Stimulated activated CD4-positive, alpha-beta T cell treated with anti-CD3 and anti-CD28 coated beads, Interleukin-1b, Interleukin-23, amount 100 ng/mL, for 1 hour (primary cell): ENCODE measurements at places on chromosomes 11 and 22.

DNA sequence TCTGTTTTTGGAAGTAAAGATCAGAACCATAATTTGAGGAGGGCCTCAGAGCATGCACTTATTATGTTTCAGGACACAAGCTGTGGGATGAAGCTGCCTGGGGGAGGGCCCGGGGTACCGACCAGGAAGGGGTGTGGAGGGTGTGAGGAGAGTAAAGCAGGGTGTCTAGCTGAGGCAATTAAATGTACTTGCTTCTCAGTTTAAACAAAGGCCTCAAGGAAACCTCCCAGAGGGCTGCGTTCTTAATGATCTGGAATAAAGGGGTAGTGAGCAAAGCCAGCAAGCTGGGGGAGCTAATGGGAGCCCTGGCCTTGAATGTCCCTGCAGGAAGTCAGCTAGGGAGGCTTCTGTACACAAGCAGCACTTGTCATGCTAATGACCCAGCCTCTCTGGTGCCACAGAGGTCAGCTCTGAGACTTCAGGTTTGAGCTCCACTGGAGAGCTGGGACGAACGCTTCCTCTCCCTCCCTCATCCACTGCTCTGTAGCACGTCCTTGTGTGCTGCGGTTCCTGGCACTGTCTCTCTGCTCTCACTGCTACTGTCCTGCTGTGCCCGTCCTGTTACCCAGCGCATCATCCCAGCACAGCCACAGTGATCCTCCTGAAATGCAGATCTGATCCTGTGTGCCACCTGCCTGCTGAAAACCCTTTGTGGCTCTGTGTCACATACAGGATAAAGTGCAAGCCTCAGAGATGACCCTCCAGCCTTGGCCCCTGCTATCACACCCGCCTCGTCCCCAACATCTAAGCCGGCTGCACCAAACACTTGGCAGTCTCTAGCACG is 159.7 kb downstream of the DBX1 start:
- DNase-seq = no peak

GRCh38 chr22:46693634-46694415 is 44.2 kb downstream of the CERK start:
- DNase-seq = no peak

DNA sequence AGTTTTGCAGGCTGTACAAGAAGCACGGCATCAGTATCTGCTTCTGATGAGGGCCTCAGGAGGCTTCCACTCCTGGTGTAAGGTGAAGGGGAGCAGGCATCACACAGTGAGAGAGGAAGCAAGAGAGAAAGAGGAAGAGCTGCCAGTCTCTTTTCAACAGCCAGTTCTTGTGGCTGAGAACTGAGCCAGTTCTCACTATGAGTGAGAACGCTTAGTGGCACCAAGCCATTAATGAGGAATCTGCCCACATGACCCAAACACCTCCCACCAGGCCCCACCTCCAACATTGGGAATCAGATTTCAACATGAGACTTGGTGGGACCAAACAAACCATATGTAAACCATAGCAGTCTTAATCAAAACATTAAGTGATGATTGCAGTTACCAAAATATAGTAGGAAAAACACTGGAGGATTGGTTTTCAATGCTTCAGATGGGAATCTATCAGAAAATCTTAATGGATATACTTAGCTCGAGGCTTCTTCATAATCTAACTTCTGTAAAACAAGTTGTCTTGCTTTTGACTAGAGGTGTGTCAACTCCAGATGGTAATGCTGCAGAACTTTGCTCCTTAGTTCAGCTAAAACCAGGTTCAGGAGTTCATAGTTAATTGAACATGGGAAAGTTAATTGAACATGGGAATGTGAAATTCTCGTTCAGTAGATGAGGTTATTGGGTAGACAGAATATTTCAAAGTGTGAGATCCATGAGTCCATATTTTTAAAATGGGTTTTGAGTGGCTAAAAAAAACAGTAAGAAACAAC is 12.2 kb downstream of the FAR1 start:
- no peak for DNase-seq

- no peak for DNase-seq
Observed at GRCh38 chr11:29159552-29160465, 857.0 kb downstream of the KCNA4 start.

- DNase-seq = no peak
Observed at GRCh38 chr11:124085583-124085982, 29.7 kb upstream of the VWA5A start.
